Suppressor macrophage (primary cell): ENCODE measurements at places on chromosomes 4 and X.

GRCh38 chr4:75834772-75835154 lies 67.5 kb downstream of the PPEF2 start:
- no peak for DNase-seq

DNA sequence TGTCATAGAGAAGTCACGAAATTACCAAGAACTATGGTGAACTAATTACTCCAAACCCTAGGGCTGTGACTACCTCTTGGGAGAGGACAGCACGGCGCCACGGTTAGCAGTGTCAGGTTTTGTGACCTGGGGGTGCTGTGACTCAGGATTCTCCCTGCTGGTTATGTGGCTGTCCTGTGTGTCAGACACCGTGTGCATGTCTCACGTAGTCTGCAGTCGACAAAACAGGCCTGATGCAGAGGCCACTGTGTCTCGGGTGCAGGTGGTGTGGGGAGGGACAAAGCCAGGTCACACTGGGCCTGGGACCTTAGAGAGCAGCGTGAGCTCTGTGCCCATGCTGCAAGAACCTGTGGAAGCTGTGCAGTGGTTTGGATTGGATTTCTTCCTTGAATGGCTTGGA lies 34.1 kb downstream of the TNIP2 start:
- no peak for DNase-seq

GRCh38 chr4:156169011-156169410 lies 215.3 kb upstream of the CTSO start:
- peak; percentile 5 for DNase-seq

DNA sequence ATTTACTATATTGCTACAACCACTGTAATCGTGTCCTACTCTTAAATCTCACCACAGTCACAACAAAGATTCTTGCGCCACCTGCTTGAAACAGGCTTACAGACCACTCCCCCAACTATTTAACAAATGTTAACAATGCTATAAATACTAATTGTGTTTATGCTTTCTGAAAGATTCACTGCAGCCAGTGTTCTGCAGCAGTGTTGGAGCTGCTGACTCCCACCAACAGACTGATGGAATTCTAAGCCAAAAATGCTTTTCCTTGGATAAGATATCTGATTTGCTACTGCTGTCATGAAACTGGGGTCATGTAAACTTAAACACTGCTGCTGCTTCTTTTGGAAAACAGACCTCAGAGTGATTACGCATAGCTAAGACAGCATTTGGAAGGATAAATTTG lies 244.2 kb upstream of the MAB21L2 start:
- DNase-seq = no peak

- no peak for DNase-seq
Observed at GRCh38 chrX:42246814-42247213, 323.5 kb upstream of the CASK start.

GRCh38 chr4:38501698-38502097 lies 162.3 kb upstream of the KLF3 start:
- no peak for DNase-seq

GRCh38 chr4:93334003-93334402 lies 494.6 kb upstream of the ATOH1 start:
- no peak for DNase-seq

DNA sequence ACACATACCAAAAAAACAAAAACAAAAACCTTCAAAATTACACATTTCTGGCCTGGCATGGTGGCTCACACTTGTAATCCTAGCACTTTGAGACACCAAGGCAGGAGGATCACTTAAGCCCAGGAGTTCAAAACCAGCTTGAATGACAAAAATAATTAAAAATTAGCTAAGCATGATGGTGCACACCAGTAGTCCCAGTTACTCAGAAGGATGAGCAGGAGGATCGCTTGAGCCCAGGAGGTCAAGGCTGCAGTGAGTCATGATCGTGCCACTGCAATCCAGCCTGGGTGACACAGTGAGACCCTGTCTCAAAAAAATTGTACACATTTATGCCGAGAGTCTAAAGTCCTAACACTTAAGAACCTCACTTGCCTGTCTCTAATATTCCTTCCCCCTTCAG lies 18.3 kb downstream of the SLC39A8 start:
- no peak for DNase-seq

DNA sequence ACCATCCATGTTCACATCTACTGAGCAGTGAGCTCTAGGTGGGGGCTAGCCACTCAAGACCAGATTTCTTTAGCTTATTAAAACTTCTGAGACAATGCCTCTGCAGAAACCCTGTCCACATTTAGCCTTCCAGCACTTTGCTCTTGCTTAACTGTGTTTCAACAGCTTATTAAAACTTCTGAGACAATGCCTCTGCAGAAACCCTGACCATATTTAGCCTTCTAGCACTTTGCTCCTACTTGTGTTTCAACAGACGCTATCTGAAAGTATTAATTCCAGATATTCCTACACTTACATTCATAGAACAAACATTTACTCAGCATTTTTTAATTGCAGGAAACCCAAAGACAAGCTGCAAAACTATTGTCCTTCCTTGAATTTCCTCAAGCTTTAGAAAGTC lies 91.9 kb downstream of the SEL1L3 start:
- no peak for DNase-seq

DNA sequence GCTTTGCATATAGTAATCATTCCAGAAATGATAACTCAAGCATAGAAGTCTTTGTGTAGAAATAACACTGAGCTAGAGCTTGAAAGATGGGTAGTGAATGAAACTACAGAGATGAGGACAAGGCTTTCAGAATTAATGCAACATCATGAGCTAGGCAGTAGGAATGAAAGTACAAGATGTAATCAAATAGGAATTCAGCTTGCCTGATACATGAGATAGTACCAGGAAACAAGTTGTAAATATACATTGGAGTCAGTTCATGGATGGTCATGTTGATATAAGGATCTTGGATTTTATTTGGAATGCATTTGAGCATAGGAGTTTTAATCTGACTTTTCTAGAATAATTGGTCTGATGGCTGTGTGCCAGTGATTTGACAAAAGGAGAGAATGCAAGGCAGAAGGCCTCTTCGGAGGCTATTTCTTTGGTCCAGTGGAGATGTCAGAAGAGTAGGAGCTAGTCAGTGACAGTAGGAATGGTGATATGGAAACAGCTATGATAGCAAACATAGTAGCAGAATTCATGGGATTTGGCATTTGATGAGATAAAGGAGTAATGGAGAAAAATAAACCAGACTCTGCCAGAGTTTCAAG lies 206.4 kb upstream of the PACRGL start:
- no peak for DNase-seq

DNA sequence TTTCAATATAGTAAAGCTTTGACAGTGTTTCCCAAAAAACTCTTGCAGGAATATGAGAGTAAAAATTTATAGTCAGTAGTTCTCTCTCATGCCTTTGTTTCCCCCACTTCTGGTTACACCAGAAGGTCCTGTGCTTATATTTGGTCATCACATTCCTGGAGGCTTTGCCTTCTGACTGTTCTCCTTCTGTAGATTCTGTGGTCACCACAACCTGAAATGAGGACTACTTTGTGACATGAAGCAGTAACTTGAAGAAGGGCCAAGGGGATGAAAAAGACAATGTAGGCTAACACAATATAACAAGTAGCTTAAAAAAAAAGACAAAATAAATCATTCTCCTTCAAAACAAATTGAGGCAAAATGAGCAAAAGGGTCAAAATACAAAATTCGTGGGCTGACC lies 366.2 kb upstream of the NR3C2 start:
- DNase-seq = no peak

DNA sequence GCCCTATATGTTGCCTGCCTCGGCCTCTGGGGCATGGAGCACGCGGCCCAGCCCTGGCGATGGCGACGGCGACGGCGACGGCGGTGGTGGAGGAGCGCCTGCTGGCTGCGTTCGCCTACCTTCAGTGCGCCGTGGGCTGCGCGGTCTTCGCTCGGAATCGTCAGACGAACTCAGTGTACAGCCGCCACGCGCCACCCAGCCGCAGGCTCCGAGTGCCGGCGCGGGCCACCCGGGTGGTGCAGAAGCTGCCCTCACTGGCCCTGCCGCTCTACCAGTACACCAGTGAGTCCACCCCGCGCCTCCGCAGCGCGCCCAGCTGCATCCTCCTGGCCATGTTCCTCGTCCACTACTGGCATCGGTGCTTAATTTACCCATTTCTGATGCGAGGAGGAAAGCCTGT lies 83.7 kb upstream of the F9 start:
- DNase-seq = no peak
